D341Med (cell line): ENCODE measurements at places on chromosomes 16 and 17.

DNA sequence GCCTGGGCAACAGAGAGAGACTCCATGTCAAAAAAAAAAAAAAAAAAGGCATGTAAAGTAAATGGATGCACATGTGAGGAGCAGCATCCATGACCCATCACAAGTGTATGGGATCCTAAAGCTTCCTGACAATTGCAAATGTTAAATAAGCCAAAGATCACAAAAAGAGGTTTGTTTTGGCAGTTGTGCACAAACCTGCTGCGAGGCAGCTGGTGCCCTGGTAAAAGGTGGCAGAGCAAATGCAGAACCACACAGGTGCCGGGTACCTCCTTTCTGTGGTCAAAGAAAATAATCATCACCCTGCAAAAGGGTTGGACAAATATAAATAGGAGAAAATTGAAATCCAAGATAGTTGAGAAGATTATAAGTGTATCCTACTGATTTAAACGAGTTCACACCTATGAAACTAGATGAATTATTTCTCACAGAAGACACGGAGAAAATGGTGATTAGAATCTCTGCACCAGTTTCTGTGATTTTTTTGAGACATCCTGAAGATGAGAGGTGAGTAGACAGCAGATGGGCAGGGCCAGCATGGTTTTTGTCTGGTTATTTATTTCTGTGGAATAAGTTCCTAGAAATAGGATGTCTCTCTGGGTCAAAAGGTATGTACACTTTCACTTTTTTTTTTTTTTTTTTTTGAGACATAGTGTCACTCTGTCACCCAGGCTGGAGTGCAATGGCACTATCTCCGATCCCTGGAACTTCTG lies 291.3 kb downstream of the CDH13 start:
- DNase-seq = no peak

GRCh38 chr16:2686912-2687507 lies 4.7 kb downstream of the KCTD5 start:
- no peak for DNase-seq

DNA sequence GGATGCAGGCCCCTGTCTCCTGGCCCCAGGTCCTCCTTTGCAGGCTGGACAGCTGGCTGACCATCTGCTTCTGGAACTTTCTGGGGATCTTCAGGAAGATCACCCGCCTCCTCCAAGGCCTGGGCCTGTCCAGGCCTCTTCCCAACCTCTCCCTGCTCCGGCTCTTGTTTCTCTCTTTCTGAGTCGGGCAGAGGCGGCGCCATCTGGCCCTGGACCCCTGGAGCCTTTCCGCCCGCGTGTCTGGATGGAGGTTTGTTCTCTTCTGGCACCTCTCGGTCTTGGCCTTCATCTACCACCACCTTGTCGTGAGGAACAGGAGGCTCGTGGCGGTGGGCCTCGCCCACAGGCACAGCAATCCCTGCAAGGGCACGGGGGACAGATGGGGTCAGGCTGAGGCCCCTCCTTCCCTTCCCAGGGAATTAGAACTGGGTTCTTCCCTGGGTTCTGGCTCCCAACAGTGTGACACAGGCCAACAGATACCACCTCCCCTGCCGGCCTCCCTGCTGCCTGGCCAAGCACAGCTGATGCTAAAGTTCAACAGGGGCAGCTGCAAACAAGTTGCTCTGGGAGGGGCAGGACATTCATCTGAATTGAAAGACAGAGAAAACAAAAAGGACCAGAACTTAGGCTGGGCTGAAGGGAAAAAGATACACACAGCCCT lies 13.3 kb downstream of the NDUFAF8 start:
- DNase-seq = no peak

- DNase-seq = no peak
Observed at GRCh38 chr16:22022151-22022550, 14.2 kb downstream of the MOSMO start.

- DNase-seq = no peak
Observed at GRCh38 chr17:9487406-9487805, 88.2 kb downstream of the STX8 start.

DNA sequence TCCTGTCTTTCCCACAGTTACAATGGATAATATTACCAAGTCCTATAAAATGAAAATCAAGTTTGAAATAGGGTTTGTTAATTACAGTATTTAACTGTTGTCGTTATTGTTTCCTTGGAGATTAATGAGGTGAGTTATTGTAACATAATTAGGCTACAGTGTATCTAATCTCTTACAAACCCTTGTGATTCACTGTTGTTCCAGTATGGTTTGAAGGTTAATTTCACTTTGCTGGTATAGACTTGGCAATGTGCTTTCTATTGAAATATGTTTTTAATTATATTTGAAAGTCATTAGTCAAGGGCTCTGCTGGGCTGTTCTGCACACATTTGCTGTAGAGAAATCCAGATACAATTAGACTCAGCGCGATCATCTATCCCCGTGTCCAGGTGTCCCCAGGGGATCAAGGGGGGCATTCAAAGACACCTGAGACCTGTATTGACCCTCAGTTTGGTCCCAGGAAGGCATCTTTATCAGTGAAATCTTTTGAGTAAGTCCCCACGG lies 624.6 kb upstream of the EEF2KMT start:
- DNase-seq = no peak

DNA sequence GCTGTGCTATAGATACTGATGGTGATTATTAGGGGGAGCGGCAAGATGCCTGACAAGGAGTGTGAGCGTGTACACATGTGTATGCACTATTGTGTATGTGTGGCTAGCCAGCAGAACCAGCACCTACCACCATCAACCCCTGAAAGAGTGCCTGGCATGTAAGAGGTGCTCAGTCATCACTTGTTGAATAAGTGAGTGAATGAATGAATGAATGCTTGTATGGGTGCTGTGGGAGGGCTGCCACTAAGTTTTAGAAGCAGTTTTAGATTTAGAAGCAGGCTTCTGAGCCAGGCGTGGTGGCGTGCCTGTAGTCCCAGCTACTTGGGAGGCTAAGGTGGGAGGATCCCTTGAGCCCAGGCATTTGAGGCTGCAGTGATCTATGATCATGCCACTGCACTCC lies 37.0 kb downstream of the RAB11FIP4 start:
- DNase-seq = no peak

DNA sequence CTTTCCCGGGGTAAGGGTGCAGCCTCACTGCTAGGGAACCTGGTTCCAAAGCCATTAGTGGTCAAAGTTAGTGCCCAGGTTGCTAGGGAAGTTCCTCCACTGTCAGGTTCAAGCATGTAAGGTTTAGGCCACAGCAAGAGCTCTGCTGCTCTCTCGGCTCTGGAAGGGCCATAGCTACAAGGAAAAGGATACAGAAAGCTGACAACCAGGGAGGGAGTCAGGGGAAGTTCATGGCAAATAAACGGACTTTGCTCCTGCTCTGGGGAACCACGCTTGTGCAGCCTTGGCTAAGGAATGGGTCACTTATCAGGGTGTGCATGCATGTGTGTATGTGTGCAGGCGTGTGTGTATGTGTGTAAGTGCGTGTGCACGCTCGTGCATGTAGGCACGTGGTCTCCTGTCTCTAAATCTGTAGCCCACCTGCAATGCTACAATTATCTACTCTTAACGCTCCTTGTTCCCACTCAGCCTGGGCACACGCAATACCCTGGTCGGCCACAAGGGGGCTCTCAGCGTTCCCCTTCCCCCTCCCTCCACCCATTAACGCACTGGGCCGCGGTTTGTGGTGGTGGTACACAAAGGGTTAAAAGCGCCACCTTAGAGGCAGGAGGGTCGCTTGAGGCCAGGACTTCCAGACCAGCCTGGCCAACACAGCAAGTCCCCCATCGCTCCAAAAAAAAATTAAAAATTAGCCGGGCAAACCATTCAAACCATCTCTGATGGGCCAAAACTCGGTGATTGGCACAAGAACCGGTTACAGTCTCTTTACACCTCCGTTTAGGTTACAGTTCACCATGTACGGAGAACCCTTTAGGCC lies 48.4 kb upstream of the KDM8 start:
- peak; percentile 79 for DNase-seq

DNA sequence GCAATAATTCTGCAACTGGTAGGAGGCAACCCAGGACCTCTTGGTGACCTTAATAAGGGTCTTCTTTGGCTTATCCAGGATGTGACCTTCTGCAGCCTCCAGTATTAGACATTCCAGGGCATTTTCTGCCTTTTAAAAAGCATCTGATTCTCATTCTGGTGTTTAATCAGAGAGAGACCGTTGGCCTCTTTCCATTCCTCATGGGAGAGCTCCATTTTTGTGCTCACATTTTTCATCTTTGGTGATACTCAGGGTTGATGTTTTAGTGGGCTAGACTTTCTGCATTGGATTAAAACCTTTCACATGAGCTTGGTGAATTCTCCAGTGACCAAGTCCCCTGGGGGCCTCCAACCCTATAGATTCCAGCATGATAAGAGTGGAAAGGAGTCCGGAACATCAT lies 150.2 kb upstream of the CACNG5 start:
- DNase-seq = no peak
